ENCODE measurements at places on chromosomes 1 and 21.

- no peak for DNase-seq
Measured at GRCh38 chr1:42211224-42211623, 46.7 kb upstream of the GUCA2A start.

DNA sequence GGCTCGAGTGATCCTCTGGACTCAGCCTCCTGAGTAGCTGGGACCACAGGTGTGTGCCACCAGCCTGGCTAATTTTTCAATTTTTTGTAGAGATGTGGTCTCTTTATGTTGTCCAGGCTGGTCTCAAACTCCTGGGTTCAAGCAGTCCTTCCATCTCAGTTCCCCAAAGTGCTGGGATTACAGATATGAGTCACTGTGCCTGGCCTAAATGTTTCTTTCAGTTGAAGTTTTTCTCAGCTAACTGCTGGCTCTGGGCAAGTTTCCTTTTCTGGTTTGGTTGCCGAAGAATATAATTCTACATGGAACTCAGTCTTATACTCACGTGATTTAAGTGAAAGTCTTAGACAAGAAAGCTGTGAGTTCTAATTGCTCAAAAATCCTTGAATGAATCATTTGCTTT lies 57.0 kb downstream of the SASS6 start:
- DNase-seq: no peak

GRCh38 chr1:116503546-116504307 lies 67.1 kb downstream of the CD58 start:
- no peak for DNase-seq

DNA sequence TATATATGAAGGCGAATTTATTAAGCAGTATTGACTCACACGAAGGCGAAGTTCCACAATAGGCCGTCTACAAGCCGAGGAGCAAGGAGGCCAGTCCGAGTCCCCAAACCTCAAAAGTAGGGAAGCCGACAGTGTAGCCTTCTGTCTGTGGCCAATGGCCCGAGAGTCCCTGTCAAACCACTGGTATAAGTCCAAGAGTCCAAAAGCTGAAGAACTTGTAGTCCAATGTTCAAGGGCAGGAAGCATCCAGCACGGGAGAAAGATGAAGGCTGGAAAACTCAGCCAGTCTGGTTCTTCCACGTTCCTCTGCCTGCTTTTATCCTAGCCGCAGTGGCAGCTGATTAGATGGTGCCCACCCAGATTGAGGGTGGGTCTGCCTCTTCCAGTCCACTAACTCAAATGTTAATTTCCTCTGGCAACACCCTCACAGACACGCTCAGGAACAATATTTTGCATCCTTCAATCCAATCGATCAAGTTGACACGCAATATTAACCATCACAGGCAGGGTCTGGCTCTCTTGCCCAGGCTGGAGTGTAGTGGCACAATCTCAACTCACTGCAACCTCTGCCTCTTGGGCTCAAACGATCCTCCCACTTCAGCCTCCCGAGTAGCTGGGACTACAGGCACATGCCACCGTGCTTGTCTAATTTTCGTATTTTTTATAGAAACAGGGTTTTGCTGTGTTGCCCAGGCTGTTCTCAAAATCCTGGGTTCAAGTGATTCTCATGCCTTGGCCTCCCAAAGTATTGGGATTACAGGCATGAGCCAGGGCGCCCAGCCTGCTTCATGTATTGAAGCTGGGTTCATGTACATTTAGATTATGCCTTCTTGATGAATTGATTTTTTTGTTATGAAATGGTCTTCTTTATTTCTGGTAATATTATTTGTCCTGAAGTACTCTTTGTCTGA lies 85.3 kb downstream of the DHRS3 start:
- no peak for DNase-seq

DNA sequence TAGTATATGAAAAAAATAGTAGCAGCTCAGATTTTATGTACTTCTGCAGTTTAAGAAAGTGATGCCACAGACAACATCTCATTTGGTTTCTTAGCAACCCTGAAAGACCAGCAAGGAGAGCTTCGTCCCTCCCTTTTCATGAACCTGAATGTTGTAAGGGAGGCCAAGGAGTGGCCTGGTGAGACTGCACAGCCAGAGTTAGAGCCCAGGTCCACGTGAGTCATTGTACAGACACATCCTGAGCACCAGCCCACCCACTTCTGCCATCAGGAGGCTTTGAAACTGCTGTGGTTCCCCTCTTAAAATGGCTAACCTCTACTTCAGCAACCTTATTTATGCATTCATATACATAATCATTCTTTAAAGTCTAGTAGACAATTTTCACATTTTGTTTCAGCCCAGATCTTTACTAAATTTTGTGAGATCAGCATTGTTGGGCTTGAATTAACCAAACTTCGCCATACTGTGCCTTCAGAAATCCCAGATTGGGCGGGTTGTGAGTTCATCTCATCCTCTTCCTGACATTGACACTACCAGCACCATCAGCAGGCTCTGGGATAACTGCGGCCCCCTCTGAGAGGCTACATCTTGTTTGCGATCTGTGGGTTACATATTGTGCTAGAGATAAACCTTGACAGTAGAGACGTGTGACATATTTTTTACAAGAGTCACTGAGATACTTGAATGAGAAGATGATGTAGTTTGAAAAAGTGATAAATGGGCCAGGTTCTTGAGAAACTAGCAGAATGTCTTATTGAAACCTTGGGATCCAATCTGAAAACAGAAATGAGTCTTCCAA lies 106.7 kb downstream of the CAMTA1 start:
- DNase-seq: no peak

DNA sequence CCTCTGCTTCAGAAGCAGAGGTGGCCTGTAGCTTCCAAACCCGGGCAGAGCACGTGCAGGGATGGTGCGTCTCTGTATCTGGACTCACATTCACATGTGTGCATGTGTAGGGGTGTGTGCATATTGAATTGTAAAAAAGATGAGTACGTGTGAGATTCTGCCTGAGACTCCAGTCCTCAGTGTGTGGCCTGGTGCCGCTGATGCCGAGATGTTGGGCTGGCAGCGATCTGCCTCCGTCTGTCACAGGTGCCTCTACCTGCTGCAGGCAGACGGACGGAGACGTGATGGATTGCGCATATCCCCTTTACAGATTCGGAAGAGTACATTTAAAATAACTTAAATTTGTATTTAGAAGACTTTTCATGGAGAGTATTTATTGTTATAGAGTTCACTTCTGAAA lies 53.6 kb downstream of the ADARB1 start:
- no peak for DNase-seq

- no peak for DNase-seq
Measured at GRCh38 chr1:51526248-51526647, 7.2 kb upstream of the EPS15 start.

GRCh38 chr1:9293533-9294404 lies 1.1 kb downstream of the SPSB1 start:
- DNase-seq: peak; percentile 38

GRCh38 chr1:232880354-232880753 lies 70.1 kb upstream of the NTPCR start:
- peak; percentile 29 for DNase-seq

- peak; percentile 71 for DNase-seq
Measured at GRCh38 chr1:39102537-39103327, 76.6 kb downstream of the NDUFS5 start.

GRCh38 chr21:44371596-44371995 lies 18.2 kb downstream of the TRPM2 start:
- no peak for DNase-seq

DNA sequence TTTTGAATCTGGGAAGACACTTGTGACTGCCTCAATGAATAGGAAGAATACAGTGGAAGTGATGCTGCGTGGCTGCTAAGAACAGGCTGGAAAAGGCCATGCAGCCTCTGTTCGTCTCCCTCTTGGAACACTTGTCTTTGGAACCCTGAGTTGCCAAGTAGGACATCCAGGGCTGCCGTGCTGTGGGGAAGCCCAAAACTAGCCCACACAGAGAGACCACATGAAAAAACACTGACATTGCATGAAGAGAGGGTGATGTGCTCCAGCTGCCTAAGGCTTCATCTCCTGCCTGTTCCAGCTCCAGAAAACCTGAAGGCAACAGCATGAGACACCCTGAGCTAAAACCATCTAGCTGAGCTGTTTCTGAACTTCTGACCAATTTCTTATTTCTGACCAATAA lies 61.1 kb upstream of the GNG4 start:
- DNase-seq: no peak

Measured in germinal center (tissue), 1 donor.